ENCODE measurements at places on chromosomes 6 and 20.

DNA sequence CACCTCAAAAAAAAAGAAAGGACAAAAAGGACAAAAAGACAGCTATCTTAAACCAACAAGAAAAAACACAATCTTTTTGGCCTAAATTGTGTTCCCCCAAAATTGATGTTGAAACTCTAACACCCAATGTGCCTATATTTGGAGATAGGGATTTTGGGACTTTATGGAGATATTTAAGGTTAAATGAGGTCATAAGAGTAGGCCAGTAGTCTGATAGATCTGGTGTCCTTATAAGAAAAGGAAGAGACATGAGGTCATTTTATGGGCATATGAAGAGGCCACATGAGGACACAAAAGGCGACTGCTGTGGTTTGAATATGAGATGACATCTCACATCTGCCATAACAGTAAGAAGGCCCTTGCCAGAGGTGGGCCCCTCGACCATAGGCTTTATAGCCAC, 49.5 kb downstream of the TRIM38 start:
- no peak for DNase-seq

GRCh38 chr20:57392512-57393271, 1.5 kb downstream of the RBM38 start:
- DNase-seq: no peak

DNA sequence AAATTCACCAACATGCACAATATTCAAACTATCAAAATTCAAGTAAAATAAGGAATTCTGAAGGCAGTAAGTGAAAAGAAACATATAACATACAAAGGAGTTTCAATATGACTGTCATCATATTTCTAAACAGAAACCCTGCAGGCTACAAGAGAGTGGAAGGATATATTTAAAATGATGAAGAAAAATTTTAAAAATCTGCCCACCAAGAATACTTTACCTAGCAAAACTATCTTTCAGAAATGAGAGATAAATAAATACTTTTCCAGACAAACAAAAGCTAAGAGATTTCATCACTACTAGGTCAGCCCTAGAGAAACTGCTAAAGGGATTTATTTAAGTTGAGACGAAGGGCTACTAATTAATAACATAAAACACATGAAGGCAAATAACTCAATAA, 73.8 kb upstream of the MANEA start:
- no peak for DNase-seq

- DNase-seq: peak; percentile 5
Observed at GRCh38 chr20:31894980-31895675, 24.7 kb downstream of the TTLL9 start.

DNA sequence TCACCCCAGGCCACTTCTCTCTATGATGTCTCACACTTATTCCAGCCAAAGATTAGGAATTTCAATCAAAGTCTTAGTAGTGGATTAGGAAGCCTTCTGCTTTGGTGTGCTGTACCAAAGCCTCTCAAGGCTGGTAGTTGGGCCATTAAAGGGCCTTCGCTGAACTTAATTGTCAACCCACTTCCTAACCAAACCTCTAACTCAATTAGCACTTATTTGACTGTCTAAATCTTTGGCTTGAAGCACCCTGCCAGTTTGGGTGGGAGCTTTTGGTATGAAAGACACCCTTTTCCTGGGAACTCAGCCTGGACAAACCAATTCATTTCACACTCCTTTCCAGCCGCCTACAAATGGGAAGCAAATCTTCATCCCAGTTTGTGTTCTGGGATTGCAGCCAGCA, 81.5 kb downstream of the BMP2 start:
- DNase-seq: no peak

DNA sequence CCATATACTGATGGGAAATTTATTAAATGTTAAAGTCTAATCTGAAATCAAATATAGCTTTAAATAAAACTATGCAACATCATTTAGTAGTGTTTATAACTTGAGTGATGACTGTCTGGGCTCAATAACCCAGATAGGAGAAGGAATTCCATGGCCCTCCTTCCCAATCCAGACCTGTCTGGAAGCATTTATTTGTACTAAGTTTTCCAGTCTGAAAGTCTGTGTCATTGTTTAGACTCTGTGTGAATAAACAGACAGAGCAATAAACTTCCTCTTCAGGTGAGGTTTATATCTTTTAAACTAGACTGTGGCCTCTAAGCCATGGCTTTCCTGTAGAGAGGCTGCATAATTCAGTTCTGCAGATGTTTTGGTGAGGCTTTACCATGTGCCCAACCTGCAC, 176.4 kb downstream of the SOX4 start:
- no peak for DNase-seq

GRCh38 chr20:37673444-37673843, 20.4 kb upstream of the CTNNBL1 start:
- no peak for DNase-seq

DNA sequence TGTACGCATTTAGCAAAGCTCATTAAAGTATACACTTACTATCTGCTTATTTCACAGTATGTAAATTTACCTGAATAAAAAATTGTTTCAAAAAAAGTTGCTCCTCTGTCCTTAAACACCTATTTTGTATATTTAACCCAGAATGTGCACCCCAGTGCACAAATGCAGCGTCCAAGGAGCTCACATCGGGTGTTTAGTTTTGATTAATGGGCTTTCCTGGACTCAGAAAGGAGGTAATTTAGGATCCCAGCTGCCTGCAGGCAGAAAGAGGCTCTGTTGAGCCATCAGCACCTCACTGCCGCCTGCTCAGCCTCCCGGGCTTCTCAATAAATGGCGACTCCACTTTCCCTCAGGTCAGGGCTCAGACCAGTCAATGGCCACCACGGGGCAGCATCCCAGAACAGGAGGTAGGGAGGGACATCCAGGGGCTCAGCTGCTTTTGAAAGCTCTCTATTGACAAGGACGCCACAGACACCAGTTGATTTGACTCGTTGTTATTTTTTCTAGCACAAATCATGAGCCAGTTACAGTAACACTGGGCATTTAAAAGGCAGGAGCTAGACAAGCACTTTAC, 70.2 kb upstream of the TBC1D7 start:
- DNase-seq: no peak

GRCh38 chr6:27188885-27189418, 58.5 kb upstream of the PRSS16 start:
- DNase-seq: peak; percentile 31

- no peak for DNase-seq
Observed at GRCh38 chr20:38871560-38871953, 54.7 kb upstream of the FAM83D start.

DNA sequence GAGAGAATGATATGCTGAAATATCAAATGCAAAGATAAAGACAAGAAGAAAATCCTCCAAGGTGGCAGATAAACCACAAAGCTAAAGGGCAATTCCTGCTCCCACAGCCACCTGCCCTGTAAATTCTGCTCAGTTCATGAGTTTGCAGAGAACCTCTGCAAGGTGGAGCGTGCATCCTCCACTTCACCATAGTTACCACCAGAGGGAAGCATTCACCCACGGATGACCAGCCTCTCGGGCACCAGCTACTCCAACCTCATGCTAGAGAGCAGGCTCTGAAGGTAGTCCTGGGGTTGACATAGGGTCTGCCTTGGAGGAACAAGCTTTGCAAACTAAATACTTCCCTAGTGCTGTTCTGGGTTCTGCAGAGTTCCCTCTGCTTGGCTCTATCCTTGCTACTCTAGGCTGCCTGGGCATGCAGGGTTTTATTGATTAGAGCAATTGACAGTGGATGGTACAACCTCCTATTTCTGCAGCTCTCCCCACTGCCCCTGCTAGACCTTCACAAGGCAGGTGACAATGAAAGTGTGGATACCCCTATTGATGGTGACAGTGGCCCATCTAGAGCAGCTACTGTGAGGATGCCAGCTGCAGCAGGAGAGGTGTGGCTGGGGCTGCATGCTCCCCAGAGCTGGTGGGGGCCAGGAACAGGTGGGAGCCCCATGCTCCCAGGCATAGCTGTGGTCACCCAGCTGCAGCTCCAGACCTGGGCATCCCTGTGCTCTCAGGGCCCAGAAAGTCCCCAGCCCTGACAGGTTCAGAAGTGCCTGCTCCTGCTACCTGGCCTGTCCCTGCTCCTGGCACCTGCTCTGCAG, 51.1 kb downstream of the GGTLC1 start:
- DNase-seq: no peak

- DNase-seq: no peak
Observed at GRCh38 chr6:38695227-38695900, 7.6 kb downstream of the GLO1 start.

- no peak for DNase-seq
Observed at GRCh38 chr6:84332139-84333034, 104.9 kb upstream of the CEP162 start.

- DNase-seq: no peak
Observed at GRCh38 chr20:58233881-58234528, 5.6 kb upstream of the ANKRD60 start.

DNA sequence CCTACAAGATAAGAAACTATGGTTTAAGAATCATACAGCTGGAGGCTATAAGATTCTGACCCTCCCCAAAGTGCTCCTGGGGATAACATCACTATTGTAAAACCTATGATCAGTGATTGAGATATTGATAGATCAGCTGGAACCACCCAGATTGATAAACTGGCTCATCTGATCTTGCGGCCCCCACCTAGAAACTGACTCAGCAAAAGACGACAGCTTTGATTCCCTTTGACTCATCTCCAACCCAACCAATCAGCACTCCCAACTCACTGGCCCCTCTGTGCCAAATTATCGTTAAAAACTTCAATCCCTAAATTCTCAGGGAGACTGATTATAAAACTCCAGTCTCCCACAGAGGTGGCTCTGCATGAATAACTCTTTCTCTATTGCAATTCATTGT, 106.4 kb downstream of the SCP2D1 start:
- no peak for DNase-seq

DNA sequence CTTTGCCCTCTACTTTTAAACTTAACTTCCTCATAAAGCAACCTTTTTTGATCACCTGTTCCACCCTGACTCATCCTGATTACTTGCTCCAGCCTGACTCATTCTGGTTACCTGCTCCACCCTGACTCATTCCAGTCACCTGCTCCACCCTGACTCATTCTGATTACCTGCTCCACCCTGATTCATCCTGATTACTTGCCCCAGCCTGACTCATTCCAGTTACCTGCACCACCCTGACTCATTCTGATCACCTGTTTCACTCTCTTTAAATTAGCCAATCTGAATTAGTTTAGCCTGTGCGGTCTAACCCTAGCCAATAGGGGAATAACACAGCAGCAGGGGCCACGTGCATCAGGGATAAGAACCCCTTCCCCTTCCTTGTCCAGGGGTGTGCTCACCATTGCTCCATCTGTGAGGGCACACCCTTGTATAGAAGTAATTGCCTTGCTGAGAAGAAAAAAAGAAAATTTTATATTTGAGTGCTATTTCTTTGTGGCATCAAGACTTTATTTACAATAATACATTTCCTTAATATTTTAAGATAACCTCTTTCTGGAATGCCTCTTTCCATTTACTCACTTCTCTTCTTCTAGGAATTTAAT, 17.9 kb downstream of the HLA-G start:
- no peak for DNase-seq

- DNase-seq: no peak
Observed at GRCh38 chr6:164258421-164258820, 843.9 kb downstream of the QKI start.

DNA sequence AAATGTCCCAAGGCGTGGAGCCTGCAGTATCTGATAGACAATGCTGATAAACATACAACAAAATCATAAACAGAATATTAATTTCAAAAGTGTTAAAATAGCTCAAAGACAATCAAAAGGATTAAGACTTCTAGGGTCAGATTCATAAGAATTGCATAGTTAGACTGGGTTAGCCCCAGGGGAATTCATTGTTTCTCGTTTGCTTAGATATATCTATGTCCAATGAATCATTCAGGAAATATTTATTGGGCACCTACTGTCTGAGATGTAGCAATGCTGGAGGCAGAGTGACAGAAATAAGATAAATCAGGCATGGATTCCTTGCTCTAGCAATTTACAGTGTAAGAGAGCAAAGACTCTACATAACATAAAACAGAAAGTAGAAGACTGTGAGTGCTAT, 124.4 kb upstream of the PRL start:
- no peak for DNase-seq

DNA sequence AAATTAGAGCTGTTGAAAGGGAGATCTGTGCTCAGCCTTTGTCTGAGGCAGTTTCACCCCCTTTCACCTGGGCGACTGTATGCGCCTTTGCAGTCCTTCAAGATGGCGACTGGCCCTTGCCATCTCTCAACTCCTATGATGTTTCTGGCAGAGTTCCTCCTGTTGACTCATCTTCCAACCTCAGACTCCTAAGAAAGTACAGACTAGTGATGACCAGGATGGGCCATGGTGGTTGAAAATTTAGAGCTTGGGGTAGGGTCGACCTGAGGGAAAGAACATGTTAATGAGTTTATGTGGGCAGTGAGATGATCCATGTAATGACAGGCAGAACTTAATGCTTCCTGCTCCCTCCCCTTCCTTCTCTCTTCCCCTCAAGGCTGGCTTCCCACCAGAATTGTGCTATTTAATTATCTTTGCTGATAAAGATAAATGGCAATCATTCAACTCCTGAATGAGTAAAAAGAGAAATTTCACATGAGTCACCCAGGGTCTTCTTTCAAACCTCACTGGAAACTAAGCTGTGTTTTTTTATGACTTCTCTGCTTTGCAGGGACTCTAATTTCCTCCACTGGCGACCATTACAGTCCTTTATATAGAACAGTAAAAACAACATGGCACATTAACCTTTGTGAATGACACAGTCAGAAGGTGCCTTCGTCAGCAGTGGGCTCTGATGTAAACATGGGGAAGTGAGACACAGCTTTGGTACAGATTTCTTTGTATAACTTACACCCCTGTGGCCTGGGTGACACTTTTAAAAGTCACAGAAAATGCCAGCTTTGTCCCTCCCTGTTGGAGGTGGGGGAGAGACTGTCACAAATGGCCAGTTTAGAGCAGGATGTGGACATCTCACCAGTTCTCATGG, 103.5 kb downstream of the SCP2D1 start:
- DNase-seq: no peak

DNA sequence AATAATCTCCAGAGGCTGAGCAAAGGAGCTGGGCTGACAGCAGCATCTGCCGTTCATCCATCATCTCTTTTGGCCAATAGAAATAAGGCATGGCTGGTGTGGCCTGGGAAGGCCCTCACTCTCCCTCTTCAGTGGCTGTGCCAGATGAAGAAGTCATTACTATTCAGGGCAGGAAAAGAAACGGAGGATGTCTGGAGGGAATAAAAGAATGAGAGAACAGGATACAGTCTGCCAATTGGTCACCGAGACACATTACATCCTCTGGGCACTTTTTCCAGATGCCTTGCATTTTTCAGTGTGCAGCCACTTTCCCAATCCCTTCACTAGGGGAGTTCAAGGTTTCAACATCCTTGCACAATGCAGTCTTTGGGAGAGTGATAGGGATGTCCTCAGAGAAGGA, 32.2 kb upstream of the VGLL2 start:
- DNase-seq: no peak

All from BJ (cell line).